DMS79 (cell line): ENCODE measurements at places on chromosomes 2 and 18.
A peak's percentile ranks its signal among the peaks of the same experiment; 100 is the strongest.

DNA sequence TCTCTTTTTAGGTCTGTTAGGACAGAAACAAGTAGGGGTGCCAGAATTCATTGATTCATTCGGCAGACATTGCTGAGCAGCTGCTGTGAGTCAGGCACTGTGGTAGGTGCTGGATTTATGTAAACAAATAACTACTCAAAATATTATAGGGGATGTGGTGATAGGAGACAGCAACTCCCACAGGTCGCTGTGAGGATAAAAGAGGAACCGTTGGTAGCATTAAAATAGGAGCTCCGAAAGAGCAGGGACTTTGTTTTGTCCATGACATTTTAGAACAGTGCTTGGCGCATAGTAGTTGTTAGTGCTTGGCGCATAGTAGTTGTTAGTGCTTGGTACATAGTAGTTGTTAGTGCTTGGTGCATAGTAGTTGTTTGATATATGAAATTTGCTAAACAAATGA lies 29.2 kb downstream of the ATP6V1C2 start:
- DNase-seq: no peak

DNA sequence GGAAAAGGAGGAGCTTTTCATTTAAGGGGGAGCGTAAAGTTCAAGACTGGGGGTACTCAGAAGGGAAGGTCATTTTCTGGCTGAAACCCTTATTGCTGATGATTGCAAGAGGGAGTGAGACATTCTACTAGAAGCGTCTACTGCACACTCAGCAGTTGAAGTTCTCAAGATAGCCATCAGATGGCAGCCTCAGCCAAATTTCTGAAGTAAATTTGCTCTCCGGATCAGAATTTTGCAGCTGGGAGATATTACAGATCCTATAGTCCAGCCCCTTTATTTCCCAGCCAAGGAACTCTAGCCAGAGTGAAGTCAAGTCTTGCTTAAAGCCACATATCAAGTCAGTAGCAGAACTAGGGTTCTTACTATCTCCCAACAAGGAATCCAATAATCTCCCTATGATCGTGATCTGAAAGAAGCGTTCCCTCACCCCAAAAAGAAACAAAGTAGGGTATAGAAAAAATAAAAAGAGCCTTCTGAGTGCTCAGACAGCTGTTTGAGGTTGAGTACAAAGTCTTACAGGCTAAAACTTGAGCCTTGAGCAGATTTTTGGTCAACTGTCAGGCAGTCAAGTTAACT lies 24.0 kb downstream of the RAX start:
- peak; percentile 53 for DNase-seq

GRCh38 chr2:147636238-147636882 lies 208.5 kb upstream of the ACVR2A start:
- DNase-seq: no peak

GRCh38 chr2:6937157-6937556 lies 19.9 kb downstream of the RNF144A start:
- DNase-seq: no peak

DNA sequence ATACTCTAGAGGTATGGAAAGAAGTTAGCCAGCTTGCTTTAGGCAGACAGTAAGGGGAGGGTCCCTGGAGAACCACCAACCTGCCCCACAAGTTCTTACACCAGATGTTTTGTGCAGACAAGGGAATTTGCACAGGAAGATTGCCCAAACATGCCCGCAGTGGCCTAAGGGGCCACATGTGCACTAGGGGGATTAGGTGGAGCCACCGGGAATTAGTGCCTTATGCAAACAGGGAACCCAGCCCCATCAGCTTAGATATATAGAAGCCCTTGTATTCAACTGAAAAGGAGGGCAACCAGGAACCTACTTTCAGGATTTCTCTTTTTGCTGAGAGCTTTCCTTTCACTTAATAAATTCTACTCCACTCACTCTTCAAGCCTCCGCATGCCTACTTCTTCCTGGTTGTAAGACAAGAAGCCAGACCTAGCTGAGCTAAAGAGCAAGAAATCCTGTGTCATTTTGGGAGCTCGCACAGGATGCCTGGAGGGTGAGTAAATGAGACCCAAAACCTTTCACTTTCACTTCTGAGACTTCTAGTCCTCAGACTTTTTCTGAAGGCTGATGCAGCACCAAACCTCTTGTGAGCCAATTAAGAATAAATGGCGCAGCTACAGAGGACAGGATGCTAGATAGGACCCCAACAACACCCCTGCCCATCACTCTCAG lies 146.3 kb downstream of the GCA start:
- no peak for DNase-seq

DNA sequence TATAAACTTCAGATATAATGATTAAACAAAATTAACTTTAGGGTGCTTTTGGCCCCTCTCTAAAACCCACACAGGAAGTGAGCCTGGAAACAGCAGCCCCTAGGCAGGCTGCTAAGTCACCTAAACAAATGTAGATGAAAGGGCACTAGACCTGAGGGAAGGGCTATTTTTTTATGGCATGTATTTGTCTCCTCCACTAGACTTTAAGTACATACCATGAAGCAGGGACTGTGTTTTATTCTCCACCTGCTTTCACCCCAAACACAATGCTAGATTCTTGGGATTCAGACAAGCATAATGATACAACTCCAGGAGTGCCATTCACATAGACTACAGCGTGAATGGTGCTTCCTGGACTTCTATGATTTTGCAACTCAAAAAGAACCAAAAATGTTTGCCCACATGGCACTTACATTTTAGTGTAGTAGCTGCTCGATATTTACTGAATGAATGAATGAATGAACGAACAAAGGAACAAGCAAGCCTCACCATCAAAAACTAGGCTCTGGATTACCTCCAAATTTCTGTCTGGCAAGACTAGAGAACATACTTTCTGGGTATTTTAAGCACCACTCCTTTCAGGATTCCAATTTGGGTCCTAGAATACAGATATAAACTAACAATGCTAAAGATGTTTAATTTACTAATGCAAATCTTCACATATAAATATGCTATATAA lies 10.1 kb downstream of the ATAD2B start:
- DNase-seq: no peak

GRCh38 chr2:113172721-113173541 lies 840 bp upstream of the PSD4 start:
- no peak for DNase-seq

GRCh38 chr18:68848242-68848641 lies 50.4 kb downstream of the CCDC102B start:
- no peak for DNase-seq

DNA sequence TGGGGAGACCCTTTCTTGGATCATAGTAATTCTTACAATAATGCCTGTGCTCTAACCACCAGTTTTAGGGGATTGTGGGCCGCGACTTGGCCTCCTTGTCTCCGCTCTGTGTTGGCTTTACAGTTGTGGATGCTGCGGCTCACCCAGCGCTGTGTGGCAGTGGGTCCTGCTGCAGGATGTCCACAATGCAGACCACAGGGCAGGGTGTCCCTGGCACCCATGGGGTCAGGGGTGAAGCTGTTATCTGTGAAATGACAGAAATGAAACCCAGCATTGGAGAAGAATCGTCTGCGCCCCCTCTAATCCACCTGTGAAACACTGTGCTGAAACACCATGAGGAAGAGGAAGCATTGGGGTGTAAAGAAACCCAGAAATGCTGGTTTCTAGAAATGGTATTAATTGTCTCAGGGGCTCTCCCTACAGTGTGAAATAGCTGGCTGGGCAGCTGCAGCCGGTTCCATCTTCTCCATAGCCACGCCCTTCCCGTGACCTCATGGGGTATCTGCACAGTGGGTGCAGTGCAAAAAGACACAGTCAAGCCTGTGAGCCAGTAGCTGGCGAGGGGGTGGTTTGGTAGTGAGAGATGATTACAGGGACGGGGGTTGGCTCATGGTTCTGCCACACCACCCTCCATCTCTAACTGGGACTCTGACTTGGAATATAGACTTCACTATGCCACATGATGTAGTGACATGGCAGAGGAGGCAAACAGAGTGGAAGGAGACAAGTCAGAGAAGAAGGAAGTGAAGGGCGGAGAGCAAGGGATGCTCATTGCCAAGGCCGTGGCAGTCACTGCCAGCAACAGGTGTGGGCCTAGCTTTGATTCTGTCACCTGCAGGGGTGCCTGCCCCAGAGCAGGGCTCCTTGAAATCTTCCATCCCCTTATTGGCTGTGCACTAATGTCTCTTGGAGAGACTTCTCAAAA lies 16.2 kb downstream of the INPP4A start:
- DNase-seq: no peak

GRCh38 chr2:60677356-60677755 lies 78.7 kb upstream of the PAPOLG start:
- DNase-seq: no peak

- no peak for DNase-seq
These were observed 682.6 kb upstream of the GCFC2 start for GRCh38 chr2:76393356-76393755.

GRCh38 chr2:85355073-85355410 lies 473 bp downstream of the ELMOD3 start:
- DNase-seq: no peak

- no peak for DNase-seq
These were observed 58.6 kb downstream of the GALNT14 start for GRCh38 chr2:31079665-31080064.

DNA sequence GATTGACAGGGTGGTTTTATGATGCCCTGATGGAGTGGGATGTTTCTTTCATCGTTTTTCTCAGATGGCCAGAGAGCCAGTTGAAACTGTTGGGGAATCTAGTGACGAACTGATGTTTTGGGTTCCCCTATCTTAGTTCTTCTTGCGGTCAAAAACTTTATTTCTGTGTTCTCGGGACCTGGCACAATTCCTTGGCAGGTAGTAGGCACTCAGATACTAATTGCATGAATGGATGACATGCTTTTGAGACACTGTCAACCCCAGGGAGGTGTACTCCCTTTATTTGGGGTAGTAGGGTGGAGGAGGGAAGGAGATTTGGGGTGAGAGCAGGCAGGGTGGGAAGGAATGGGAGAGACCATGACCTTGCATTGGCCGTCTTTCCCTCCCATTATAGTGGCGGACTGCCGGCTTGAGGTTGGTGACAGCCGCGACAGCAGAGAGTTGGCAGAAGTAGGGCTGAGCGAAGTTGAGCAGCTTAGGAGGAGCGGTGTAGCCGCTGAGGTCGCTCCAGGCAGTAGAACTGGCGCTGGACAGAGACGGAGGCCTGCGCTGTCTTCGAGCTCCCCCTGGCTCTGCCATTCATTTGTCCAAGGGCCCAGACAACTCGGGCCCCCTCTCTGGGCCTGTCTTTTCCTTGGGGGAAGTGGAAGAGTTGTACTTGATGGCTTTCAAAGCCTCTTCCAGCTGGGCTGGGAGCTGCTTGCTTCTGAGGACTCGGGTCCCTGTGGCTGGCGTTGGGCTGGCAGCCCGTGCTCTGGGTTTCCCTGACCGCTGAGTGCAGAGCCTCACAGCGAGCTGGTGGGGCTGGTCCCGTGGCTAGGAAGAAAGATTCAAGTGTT lies 2.6 kb downstream of the TET3 start:
- DNase-seq: no peak

DNA sequence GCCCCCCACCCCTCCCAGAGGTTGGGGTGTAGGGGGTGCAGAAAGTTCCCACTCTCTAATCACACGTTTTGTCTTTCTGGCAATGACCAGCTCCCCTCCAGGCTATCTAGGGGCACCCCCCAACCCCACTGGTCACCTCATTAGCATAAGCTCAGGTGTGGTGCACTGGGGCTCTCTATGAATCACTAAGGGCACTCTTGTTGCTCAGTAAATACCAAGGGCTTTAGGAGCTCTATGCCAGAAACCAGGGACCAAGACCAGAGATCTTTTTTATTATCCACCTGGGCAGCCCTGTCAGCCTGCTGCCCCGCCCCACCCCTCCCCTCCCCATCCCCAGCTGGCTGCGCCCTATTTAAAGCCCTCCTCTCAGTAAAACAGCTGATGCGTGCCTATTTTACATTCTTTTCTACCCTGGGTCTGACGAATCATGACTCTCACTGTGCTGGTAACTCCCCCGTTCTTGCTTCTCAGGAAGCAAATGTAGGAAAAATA lies 24.3 kb downstream of the NCK2 start:
- DNase-seq: no peak

- DNase-seq: no peak
These were observed 1326.0 kb upstream of the ZEB2 start for GRCh38 chr2:145845923-145846322.

GRCh38 chr2:129422028-129422427 lies 557.4 kb upstream of the RAB6C start:
- no peak for DNase-seq

DNA sequence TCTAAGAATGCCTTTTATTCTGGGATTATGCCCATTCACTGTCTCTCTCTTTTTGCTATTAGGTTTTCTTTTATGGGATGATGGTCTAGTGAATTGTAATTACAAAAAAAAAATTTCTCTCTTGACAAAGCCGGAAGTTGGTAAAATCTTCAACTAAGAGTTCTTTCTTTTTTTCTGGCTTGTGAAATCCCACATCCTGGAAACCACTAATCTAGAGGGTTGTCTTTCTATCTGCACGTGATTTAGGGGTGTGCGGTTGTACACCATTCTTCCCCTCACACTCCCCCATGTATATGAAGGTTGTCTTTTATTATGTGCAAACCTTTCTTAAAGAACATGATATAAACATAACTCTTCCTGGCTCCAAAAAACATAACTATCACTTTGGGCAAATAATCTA lies 52.0 kb downstream of the GATA6 start:
- DNase-seq: no peak

GRCh38 chr18:68459968-68460367 lies 254.9 kb downstream of the TMX3 start:
- no peak for DNase-seq

GRCh38 chr2:149021271-149021719 lies 17.2 kb upstream of the LYPD6B start:
- no peak for DNase-seq

GRCh38 chr2:10575609-10576280 lies 114.0 kb downstream of the NOL10 start:
- no peak for DNase-seq

GRCh38 chr2:171655586-171655985 lies 31.7 kb upstream of the DYNC1I2 start:
- DNase-seq: no peak

- no peak for DNase-seq
These were observed 10.7 kb downstream of the KCNJ3 start for GRCh38 chr2:154709215-154709614.

- DNase-seq: no peak
These were observed 95.8 kb downstream of the KYNU start for GRCh38 chr2:142973160-142973821.

DNA sequence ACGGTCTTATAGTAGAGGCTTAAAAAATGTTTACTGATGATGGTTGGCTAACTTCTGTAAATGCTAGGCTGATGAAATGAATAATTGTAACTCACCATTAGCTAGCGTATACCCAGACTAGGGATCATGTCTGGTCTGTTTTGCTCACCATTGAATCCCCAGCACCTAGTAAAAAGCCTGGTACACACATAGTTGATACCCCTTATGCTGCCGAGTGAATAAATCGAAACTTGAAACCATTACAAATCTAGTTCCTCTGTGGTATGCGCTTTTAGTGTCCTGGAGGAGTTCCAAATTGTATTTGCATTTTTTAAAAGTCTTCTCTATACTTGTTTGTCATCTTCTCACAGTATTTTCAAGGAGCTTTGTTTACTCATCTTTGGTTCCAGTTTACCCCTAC lies 1.3 kb downstream of the TAF1B start:
- no peak for DNase-seq

DNA sequence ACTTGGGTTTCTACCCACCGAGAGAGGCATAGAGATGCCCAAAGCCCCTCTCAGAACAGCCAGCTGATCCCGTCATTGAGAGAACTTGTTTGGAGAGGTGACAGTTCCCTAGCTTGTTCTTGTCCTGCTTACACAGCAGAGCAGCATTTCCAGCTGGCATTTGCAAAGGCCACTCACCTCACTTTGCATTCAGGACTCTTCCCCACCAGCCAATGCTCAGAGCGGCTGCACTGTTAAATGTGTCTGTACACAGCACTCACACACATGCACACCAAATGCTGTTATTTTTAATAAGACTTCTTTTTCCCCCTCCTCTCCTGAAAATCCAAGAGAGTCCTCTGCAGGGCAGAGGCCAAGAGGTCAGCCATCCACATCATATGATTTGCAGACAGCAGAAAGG lies 104.6 kb upstream of the SLC14A2 start:
- DNase-seq: no peak
